ENCODE measurements at places on chromosomes 5 and 9. TPM values are rescaled to one million over a fixed set of nuclear protein-coding genes. Genes with fewer than 3 reads are reported as not detected.

PDE6A gene
- total RNA-seq, result not detected

FCN2 gene
- not detected for total RNA-seq

SPAG8 gene
- 4.0 TPM for total RNA-seq

DDX4 gene
- total RNA-seq, result not detected
